ENCODE measurements at places on chromosomes 11 and 22.

- peak; percentile 49 for DNase-seq
Measured at GRCh38 chr11:114846416-114846791, 168.1 kb downstream of the NXPE2 start.

GRCh38 chr11:65329944-65330403 lies 3.7 kb upstream of the DPF2 start:
- DNase-seq = peak; percentile 98

- DNase-seq = peak; percentile 51
Measured at GRCh38 chr11:12269104-12269441, 108.3 kb upstream of the PARVA start.

DNA sequence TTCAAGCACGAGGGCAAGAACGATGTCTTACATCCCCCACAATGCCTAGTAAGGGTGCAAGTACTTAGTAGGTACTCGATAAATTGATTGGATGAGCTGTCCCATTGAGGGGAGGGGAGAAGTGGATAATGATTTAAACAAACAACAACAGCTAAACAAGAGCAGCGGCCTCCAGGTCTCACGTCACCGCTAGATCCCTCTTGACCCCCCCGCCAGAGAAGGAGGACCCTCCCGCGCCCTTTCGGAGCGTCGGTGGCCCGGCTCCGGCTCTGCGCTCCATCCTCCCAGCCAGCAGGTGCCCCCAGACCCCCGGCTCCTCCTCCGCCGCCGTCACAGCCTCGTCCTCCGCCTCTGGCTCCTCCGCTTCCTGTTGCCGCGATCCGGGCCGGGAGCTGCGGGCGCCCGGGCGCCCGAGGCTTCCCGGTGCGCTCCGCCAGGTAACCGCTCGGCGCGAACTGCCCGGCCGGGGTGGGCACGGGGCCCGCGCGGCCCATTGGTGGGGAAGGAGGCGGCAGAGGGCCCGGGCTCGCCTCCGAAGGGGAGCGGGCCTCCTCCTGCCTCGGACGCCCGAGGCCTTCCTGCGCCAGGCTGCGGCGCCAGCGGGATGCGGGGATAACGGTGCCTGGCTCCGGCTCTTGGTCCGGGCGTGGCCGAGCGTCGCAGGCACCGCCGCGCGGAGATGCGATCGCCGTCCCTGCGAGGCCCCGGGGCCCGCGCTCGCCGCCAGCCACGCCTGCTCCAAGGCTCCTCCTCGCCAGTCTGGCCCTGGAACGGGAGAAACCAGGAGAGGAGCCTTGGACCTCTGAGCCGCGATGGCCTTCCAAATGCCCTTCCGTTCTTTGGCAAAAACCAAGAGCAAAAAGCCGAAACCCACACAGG lies at the start of gene TLCD5:
TLCD5 (plus strand) TSS at position 368 of the 879 bp plus-strand sequence. CDS start 2,143 bp downstream, outside the sequence.
- peak; percentile 94 for DNase-seq

GRCh38 chr22:38172832-38173640 lies 8.6 kb downstream of the PLA2G6 start:
- DNase-seq = no peak

DNA sequence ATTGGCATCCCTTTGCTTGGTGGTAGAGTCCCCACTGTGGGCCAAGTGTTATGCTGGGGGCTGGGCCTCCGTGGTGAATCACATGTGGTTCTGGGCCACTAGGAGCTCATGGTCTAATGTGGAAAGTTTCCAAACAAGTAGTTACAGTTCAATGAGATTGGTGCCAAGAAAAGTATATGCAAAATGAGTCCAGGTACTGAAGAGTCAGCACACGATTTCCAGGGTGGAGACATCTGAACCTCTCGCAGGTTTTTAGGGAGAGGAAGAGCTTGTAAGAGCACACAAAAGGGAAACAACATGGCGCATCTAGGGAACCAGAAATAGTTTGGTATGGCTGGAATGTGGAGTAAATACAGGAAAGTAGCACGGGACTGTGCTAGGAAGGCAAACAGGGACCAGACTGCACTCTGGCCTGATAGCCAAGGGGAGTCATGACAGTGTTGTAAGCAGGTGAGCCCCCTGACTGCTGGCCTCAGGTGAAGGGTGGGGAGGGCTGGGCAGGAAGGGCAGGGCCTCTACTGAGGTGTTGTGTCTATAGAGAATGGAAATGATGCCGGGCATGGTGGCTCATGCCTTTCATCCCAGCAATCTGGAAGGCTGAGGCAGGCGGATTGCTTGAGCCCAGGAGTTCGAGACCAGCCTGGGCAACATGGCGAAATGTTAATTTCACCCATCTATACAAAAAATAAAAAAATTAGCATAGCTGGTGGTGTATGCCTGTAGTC lies 12.6 kb downstream of the POLR2F start:
- DNase-seq = no peak

GRCh38 chr11:123448823-123449222 lies 18.8 kb downstream of the GRAMD1B start:
- peak; percentile 43 for DNase-seq
